ENCODE measurements at places on chromosomes 4 and X.

- DNase-seq: no peak
Measured at GRCh38 chrX:79933938-79934337, 80.6 kb upstream of the TBX22 start.

- DNase-seq: peak; percentile 5
Measured at GRCh38 chrX:56564164-56564885, 898 bp downstream of the UBQLN2 start.

- no peak for DNase-seq
Measured at GRCh38 chrX:42680666-42681065, 97.3 kb downstream of the PPP1R2C start.

GRCh38 chr4:182221987-182222386, 21.2 kb upstream of the TENM3 start:
- DNase-seq: no peak

- DNase-seq: no peak
Measured at GRCh38 chr4:121784401-121784800, 16.7 kb upstream of the EXOSC9 start.

GRCh38 chr4:74391890-74392475, 27.0 kb downstream of the EREG start:
- DNase-seq: no peak

GRCh38 chrX:139113708-139114107, 402.2 kb upstream of the FGF13 start:
- DNase-seq: no peak

GRCh38 chr4:53620956-53621355, 29.7 kb upstream of the LNX1 start:
- no peak for DNase-seq

DNA sequence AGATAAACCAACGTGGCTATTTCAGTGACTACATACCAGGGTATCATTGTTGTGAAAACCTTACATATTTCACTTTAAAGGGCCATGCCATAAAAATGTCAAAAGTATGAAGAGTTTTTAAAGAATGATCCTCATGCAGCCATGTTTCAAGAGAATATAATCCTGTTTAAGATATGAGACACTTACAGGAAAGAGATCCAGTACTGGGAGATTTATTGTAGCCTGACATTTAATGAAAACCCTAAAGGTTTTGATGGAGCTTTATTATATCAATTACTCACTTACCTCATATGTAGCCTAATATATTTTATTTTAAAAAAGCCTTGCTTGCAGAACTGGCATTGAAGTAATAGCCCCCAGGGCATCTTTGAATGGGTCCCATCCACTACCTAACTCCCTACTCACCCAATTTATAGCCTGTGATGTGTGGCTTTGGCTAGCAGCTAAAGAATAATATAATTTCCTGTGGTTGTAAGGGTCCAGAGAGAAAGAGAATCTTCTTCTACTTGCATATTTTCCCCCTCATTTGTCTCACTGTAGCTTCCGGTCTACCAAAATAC, 7.7 kb upstream of the GABRG1 start:
- DNase-seq: no peak

DNA sequence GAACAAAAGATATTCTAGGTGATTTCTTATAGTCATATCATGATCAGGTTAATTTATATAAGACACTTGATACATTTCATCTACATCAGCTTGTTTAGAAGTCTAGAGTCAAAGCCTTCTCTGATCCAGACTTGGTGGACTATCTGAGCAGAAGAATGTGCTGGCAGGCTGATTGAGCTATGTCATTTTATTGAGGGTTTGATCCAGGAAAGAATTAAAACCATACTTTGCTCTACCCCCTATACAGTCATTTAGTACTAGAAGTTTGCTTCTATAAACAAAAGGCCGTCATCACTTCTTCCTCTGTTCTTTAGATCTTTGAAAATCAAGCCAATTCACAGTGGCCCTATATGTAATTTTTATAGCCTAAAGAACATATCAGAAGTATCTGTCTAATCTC, 173.1 kb upstream of the PITX2 start:
- no peak for DNase-seq

DNA sequence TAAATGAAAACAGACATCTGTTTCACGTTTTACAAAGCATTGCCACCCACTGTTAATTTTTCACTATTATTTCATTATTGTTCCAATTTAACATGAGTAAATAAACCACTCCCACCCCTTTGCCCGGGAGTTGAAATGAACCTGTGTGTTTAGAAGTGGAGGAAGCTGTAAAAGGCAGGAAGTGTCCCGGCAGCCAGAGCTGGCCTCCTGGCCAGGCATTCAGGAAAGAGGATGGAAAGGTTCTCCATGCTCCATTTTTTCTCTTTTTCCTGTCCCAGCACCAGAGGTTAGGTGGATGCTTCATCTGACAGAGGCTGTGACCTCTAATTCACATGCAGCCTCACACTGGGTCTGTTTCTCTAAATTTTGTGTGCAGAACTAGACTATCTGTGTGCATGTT, 55.5 kb upstream of the LNX1 start:
- DNase-seq: no peak
